ENCODE measurements at places on chromosomes 13 and 19.

GRCh38 chr19:10686661-10687517 is 14.3 kb upstream of the QTRT1 start:
- peak; percentile 32 for DNase-seq

DNA sequence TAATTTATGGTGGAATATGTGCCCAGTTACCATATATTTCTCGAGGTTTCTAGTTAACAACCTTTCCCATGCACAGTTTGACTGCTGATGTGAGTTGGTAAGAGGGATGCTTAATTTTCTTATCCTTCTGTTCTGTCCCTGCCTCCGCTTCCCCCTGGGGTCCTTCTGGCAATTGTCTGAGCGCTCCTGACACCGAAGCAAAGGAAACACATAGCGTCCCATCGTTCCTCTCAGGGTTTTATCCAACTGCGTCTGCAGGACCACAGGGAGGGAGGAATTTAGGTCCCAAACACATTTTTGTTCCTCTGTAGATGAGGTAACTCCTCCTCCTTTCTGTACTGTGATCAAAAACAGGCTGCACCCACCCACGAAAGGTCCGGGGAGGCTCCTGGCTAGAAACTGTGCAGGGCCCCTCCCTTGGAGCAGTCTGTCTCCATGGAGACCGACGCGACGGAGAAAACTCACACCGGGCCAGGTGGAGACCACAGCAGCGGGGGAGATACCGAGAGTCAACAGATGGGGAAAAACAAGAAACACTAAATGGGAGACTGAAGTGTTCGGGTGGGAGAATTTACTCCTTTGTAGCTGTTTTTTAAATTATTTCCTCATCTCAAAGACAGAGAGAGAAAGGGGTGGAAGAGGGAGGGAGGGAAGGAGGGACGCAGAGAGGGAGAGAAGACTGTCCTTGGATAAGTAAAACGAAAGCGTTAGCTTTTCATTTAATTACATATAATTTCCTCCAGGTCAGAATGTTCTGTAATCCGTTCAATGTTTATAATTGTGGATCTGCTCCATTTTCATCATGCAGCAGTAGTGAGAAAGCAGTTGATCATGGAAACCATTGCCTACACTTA is 191.8 kb upstream of the NBEA start:
- no peak for DNase-seq

DNA sequence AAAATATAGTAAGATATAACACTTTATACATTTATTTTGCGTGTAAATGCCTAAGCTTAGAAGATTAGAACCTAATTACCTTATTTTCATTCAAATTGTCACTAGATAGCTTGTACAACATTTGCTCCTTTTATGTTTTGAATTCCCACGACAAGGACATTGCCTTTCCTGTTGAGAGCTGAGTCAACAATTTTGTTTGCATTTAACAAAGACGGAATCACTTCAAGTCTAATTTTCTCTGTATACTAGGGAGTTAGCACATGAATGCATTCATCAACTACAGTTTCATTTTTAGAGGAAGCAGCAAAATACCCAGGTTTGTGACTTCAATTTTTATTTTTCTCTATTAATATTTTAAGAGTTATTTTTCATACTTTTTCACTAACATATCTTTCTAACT is 48.7 kb upstream of the PCCA start:
- DNase-seq, result no peak

DNA sequence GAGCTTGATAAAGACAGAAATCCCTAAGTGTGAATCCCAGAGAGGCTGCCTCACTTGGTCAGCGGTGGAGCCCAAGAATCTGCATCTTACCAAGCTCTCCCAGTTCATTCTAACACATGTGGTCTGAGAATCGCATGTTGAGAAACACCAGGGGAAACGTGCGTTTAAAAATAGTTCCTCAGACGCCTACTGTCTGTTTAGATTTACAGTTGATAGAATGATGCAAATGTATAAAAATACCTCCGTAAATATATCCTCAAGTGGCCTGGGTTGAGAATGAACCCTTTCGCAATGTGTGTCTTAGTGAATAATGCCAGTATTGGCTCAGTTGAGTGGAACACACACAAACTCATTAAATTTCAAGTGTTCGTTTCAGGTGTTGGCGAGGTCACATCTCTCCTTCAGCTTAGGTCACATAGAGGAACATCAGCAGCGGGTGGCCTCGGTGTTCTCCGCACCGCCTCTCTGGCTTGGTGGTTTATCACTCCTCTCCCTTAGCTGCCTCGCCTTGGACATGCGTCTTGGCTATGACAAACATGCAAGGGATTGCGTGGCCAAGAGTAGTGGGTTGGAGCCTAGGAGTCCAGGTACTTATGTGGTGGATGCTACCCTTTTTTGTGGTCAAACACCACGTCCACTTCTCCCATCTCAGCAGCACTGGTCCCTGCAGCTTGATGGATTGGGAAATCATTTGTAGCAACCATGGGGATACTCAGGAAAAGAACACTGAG is 117.6 kb upstream of the SPATA13 start:
- DNase-seq, result no peak

- no peak for DNase-seq
Measured at GRCh38 chr19:13830114-13830740, 35.0 kb downstream of the ZSWIM4 start.

GRCh38 chr19:11196406-11197287 is 698 bp downstream of the KANK2 start:
- DNase-seq, result peak; percentile 63

- no peak for DNase-seq
Measured at GRCh38 chr13:60410299-60410698, 13.3 kb downstream of the TDRD3 start.

GRCh38 chr13:50229960-50230661 is 214.9 kb downstream of the KCNRG start:
- no peak for DNase-seq

DNA sequence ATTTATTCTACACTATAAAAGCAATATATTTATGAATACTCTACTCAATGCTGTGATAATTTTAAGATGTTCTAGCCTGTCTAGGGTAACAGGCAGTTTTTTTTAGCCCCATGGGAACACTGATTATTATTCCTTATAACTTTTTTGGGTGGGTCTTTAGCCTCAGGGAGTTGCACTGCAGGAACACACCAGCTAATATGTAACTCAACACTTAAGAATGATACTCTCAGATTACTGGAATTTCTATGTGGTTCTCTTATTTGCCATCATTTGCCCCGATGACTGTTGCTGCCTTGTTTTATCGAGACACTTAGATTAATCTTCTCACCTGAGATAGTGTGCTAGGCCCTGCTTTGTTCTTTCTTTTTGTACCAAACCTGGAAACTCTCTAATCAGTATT is 396.9 kb upstream of the SLITRK1 start:
- no peak for DNase-seq

- DNase-seq, result no peak
Measured at GRCh38 chr13:50712456-50712855, 131.0 kb downstream of the DLEU7 start.
